IPS-NIHi11 (cell line): ENCODE measurements at places on chromosomes 7 and 10.
A peak's percentile ranks its signal among the peaks of the same experiment; 100 is the strongest.

GRCh38 chr10:50033481-50033880, 34.3 kb upstream of the WASHC2A start:
- DNase-seq = no peak

DNA sequence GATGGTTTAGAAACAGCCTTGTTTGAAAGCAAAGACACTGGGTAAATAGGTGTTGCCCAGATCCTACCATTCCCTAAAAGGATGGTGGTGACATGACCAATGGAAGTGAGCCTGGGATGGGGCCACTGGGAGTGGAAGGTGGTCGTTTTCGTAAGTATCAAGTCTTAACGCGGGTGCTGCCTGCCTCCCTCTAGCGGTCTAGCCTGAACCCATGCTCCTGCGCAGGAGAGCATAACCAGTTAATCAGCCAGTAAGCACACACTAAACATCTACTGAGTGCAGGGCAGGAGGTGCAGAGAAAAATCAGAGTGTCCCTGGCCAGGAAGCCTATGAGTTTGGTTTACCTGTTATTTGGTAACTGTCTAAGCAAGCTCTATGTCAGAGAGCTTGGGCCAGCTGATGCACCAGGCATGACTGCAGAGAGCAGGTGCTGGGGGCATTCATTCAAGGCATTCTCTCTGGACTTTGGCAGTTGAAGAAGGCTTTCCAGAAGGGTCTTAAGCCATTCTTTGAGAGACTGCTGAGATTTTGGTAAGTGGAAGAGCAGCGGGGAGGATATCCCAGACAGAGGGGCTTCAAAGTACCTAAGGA, 930 bp downstream of the GARIN1A start:
- peak; percentile 68 for DNase-seq

- DNase-seq = no peak
Observed at GRCh38 chr7:125122173-125122572, 192.5 kb upstream of the POT1 start.

GRCh38 chr10:51897560-51897959, 198.2 kb upstream of the CSTF2T start:
- DNase-seq = no peak

DNA sequence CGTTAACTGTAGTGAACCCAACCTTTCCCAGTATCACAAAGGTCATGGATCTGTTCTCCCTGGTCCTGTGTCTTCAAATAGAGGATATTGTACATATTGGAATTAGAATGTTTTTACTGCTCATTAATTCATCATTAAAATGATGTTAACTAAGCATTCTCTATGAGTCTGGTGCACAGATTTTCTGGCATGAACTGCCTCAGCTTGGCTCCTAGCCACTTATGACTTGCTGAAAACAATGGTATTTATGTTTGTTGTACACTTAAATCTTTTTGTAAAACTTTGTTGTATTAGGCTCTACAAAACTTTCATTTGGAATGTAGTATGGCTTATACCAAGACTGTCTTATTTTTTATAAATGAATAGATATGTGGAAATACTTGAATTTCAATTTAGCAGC, 329.4 kb downstream of the TFEC start:
- DNase-seq = no peak

DNA sequence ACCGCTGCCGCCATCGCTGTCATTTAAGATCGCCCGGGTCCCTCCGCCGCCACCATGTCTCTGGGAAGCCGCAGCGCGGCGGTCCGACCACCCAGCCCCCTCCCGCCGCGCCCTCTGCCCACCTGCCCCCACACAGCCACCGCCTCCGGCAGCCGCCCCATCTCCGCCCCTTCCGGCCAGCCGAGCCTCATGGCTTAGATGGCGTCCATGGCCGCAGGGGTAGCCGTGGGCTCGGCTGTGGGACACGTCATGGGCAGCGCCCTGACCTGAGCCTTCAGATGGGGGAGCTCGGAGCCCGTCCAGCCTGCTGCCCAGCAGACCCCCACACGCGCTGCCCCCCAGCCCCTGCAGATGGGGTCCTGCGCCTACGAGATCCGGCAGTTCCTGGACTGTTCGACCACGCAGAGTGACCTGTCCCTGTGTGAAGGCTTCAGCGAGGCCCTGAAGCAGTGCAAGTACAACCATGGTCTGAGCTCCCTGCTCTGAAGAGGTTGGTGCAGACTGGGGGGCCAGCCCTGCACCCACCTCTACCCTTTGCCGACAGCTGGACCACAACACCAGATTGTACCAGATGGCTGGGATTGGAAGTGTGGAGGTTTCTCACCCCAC, 38.0 kb upstream of the TARP start:
- DNase-seq = no peak

DNA sequence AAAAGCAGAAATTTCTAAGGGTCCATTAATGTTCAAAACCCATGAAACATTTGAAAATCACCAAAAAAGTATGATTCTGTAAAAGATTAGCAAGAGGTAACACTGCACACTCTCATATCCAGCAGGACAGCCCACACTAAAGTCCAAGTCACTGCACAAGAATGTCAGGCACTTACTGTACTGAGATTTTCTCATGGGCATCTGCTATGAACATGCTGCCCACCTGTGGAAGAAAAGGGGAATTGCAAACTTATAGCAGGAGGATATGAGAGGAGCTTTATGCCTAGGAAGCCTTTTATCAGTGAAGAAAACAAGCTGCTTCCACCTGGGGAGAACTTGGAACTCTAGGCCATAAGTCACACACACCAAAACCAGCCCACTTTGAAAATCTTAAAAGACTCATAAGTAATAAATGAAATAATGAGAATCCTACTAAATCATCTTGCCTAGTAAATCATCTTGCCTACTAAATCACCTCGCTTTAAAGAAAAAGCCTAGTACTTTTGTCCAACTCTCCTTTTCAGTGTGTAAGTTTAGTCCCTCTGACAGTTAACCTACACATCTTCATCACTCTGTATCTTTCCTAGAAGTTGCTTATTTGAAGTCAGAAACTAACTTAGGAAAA, 46.1 kb downstream of the ARMH3 start:
- peak; percentile 87 for DNase-seq

DNA sequence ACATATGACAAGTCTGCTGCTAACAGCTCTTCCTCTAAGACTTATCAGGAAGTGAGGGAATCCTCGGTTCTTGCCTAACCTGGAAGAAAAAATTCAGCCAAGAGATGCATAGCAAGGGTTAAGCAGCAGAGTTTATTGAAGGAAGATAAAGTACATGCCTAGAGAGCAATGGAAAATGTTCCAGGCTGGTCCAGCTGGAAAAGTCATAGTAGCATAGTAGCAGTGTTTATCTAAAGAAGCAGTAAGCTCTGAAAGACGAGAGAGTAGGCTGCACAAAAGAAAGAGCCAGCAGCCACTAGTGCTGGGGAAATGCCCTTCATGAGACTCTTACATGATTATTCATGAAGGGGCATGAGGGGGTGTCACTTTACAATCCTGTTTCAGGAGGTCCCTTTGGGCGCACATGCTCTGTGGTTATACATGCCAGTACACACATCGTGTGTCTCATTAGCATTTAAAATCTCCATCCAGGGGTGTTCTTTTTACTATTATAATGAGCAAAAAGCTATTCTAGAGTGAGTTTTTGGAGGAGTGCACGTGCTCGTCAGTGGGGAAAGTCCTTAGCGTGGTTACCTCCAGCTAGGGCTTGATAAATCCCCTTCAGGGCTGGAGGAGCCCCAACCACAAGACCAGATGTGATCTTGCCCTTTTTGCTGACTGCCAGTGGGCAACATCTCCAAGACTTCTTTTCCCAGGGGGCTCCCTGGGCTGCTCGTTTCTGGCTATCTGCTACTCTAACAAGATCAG, 716.1 kb downstream of the PARD3 start:
- no peak for DNase-seq

- no peak for DNase-seq
Observed at GRCh38 chr10:22760025-22760424, 45.6 kb upstream of the PIP4K2A start.

GRCh38 chr10:21099291-21100062, 202.4 kb upstream of the NEBL start:
- no peak for DNase-seq

- no peak for DNase-seq
Observed at GRCh38 chr7:18684916-18685315, 189.4 kb downstream of the HDAC9 start.

DNA sequence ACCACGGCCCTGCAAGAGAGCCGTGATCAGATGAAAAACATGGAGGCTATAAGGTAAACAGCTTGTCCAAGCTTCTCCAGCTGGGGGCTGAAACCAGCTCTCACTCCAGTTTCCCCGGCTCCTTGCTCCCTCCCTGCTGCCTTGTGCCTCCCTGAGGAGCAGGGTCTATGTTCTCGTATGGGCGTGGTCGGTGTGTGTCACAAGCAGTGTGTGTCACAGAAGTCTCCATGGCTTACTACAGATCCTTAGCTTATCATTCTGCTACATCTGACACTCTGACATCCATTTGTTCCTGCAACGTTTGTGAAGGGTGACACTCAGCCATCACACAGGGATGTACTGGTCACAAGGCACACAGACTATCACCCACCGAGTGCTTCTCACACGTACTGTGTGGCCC, 54.6 kb downstream of the CSGALNACT2 start:
- DNase-seq = no peak

DNA sequence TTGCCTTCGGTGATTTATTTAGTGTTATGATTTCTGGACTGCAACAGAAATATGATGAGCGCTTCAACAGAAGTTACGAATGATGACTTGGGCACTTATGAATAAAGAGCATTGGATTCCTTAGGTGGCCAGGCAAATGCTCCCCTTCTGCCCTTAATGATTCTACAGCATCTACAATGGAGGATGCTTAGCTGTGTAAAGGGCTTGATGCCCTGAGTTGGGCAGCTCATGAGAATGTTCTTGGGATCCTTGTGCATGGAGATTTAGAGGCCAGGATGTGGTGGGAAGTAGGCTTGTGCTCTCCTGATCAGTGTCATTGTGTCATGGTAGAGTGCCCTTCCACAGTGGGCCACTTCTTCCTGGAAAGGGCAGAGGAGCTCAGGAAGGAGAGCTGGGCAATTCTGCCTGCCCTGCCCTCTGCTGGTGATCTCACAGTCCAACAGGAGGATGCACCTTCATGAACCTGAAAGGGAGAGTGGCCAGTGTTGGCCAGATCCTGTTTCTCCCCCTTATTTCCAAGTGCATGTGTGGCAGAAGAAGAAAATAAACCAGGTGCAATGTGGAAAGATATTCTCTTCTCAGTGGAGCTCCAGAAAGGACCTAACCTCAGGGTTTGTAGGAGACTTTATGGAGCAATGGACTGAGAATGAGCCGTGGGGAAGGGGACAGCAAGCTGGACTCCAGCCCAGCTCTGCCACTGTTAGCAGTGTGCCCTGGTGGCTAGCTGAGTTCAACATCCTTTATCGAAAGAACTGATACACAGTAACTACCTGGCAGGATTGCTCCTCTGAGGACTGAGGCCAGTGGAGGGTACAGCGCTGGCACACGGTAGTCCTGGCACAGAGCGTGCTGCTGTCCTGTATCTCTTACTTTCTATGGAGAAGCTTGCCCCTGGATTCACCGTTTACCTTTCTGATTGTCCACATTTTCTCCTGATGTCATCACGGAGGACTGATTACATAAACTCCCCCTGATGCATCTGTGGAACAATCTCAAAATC, 182.9 kb downstream of the BMPER start:
- DNase-seq = peak; percentile 63

DNA sequence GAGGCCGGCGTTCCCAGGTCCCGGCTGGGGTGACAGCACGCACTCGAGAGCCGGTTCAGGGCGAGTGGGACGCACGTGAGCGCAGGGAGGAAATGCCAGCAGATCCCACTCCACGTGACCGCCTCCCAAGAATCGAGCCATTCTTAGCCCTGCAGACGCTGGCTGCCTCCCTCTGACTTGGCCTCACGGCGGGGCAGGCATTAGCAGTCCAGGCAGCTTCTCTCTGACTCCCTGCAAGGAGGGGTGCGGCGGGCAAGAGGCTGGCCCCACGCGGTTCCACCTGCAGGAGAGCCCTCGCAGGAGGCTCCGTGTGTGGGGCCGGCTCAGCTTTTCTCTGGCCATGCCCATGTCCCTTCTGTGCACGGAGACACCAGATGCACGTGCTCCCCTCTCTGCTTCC, 10.1 kb downstream of the GPR146 start:
- DNase-seq = no peak
